ENCODE measurements at places on chromosomes 4 and X. TPM values are rescaled to one million over a fixed set of nuclear protein-coding genes. Genes with fewer than 3 reads are reported as not detected.

DNA sequence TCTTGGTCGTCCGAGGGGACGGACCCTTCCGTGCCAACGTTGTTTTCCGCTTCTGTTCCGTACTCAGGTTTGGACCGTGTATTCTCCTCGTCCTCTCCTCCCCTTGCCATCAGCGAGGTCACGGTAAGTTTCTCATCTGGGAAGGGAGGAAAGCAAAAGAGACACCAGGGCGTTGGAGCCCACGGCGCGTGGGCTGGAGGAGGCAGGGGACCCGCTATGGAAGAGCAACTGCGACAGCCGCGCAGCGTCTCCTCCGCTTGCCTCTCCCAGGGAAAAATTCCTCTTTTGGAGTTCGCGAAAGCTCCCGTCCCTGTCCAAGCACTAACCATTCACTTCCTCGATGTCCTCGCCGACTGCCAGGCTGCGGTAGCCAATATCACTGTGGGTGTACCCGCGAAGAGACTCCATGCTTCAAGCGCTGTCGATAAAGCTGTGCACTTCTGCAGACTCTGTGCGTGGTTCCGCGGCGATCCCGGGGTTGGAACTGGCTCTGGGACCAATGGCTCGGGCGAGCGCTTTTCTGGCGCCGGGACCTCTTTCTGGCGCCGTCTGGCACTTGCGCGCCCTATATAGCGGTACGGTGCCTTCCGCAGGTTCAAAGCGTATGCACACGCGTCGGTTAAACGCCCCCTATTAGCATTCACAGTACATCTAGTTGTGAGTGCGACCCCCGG, at the start of gene ESX1:
Gene ESX1 (minus strand): TSS at position 492 of the 674 bp plus-strand sequence. CDS start 84 bp downstream, at position 408.
- no peak for DNase-seq

The EIF4E gene
- total RNA-seq = 89.7 TPM

DNA sequence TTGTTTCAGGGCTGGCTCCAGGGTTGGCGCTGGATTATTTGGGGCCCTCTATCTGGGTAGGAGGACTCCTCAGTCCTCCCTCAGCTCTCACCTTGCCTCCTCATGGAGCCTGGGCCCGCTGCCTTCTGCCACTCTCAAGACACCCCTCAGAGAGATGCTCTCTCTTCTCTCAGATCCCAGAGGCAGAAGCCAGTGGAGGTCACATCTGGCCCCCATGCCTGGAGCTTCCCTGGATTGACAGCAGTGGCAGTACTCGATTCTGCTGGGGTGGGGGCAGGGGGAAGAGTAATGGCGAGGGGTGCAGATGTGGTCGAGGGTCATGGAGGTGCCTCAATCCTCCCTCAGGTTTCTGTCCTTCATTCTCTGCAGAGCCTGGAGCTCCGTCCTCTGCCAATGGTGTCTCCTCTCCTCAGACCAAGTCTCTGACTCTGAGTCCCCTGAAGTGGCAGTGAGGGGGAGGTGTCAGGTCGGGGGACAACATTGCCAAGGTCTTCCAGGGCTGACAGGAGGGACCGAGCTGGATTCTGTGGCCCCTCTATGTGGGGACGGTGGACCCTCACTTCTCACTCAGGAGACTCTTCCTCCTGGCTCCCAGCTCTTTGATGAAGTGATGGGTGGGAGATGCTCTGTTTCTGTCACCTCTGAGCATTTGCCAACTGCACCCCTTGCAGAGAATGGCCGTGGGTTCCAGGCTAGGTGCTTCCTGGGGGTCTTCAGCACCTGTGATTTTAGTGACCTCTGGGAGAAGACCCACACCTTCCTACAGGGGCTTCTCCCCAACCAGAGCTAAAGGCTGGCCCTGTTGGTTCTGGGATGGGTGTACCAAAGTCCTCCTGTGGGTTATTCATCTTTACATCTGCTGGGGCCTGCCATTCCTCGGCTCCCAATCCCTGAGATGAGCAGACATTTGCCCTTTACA, 10.9 kb upstream of the HSFX1 start:
- DNase-seq = no peak

The RBM10 gene
- total RNA-seq = 47.1 TPM

GRCh38 chrX:2325076-2325784, 175.5 kb downstream of the DHRSX start:
- no peak for DNase-seq

The FABP2 gene
- not detected for total RNA-seq

The DCAF8L2 gene
- total RNA-seq = not detected

The PABPC5 gene
- not detected for total RNA-seq

The PHOX2B gene
- not detected for total RNA-seq

DNA sequence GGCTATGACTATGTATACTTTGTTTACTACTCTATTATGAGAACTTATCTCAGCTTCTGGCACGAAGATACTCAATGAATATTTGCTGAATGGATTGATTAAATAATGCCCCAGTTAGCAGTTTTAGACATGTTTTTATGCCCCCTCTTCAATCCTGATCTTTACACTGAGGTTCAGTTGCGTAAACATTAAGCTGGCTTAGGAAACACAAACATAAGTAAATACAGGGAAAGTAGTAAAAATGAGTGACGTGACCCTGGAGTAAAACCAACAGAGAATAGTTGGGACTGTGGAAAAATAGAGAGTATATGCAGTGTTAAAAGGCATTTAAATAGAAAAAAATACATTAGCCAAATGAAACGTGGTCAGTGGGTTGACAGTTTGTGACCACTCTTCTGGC, 387.0 kb upstream of the ACTRT1 start:
- no peak for DNase-seq

- DNase-seq = no peak
Observed at GRCh38 chrX:39899856-39900776, 197.6 kb downstream of the BCOR start.

DNA sequence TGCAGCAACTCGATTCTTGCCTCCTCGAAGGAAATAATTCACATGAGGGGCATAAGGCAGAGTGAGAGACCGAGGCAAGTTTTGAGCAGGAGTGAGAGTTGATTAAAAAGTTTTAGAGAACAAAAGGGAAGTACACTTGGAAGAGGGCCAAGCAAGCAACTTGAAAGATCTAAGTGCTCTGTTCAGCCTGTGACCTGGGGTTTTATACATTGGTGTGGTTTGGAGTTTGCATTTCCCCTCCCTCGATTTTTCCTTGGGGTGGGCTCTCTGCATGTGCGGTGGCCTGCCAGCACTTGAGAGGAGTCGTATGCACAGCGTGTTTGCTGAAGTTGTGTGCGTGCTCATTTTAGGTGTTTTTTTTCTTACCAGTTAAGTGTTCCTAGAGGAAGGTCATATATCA, 356.4 kb downstream of the KLHL4 start:
- no peak for DNase-seq

The AP1S2 gene
- total RNA-seq = 14.7 TPM

DNA sequence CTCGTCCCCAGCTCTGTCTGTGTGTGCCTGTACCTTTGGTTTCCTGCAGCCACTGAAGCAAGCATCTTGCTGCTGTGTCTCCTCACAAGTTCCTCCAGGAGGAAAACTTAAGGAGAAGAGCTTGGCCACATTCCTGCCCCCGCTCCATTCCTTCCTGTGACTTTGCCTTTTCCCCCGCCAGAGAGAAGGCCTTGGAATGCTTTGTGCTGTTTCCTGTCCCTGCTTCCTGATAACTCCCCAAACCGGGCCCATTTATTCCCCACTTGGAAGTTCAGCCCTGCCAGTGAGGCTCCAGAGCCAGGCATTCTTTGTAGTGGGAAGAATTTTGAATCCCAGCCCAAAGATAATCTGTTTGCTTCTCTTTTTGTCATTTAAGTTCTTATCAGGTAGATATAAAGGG, 33.1 kb downstream of the SMIM10L2A start:
- DNase-seq = no peak

DNA sequence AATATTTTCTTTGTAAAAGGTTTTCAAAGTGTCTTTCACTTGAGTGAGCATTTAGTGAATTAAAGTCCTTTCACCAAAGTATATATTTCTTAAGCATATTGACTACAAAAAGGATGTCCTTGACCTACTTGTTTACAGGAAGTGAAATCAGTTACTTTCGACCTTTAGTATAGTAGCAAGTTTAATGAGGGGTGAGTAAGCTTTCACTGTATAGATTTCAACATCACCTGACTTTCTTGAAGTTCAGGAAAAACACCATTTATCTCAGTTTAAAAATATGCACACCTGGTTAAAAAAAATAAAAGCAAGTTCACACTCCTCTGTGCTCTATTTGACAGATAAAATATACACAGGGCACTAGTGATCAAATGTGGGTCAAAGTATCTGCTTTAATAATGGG, 88.1 kb downstream of the CCSER1 start:
- DNase-seq = no peak

DNA sequence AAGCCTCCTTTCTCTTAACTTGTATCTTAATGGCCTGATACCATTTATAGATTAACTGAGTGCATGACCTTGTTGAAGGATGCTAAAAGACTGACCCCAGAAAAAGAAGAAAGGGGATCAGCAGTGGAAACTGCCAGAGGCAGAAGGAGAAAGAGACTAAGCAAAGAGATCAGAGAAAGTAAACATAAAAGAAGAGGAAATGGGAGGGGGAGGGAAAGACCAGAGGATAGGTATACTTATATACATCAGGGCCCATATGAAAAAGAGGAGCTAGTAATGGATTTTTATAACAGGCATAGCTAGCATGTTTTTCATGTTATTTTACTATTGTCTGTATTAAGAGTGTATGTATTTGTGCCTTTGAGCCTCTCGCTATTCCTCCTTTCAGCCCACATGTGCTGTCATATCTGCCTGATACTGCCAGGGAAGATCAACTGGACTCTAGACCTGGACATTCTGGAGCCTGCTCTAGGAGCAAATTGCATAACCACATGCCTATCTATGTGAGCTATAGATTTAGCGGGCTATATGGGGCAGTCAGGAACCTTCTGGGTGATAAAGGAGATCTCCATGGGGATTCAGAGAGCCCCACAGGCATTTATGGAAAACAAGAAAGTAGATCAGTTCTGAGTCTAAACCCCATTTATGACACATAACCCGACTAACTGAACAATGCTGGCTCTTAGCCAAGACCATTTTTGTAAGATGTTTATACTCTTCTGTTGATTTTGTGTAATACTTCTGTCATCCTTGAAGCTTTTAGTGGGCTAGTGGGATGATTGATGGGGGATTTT, 13.4 kb upstream of the SNX12 start:
- DNase-seq = no peak

DNA sequence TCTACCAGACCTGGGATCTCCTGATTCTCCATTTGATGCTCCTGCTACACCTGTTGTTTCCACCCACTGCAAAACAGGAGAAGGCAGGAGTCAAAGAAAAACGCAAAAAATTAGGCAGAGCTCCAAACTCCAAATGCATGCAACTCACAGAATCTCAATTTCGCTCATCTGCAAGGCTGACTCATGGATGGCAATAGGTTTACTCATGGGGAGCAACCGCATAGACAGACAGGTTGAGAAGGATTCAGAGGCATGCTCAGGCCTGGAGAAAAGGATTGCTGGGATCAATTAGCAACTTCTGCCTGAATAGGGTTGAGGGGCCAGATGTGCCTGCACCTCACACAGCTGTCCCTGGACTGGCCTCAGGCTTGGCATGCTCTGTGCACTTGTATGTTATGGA, 231.0 kb downstream of the LDB2 start:
- no peak for DNase-seq

The QDPR gene
- total RNA-seq = 15.2 TPM

DNA sequence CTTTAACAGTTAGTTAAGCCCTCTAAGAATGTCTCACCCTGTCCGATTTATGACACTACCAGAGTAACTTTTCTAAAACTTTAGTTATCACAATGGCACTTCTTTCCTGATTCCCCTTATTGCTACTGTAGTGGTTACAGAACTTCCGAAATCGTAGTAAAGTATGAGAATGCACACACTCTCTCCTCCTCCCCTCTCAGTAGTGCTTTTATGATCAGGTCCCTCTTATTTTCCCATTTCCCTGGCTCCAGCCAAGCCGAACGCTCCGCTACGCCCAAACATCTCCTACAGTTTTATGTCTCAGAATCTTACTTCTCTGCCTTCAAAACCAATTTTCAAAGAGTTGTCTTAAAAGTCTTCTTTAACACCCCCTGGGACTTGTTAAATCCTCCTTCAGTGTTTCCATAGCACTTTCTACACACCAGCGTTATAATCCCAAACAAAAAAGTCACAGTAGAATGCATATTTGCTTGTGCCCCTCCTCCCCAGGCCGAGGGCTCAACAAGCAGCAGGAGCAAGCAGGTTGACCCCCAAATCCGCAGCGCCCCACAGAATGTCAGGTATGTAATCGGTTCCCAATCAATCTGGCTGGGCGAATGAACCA, 671 bp downstream of the HPF1 start:
- DNase-seq = no peak
